HT1080 (cell line): ENCODE measurements at places on chromosomes 6 and 20.

GRCh38 chr6:114941078-114941477 lies 598.3 kb upstream of the HS3ST5 start:
- no peak for DNase-seq

GRCh38 chr6:35388030-35388429 lies 45.7 kb downstream of the PPARD start:
- DNase-seq, result no peak

DNA sequence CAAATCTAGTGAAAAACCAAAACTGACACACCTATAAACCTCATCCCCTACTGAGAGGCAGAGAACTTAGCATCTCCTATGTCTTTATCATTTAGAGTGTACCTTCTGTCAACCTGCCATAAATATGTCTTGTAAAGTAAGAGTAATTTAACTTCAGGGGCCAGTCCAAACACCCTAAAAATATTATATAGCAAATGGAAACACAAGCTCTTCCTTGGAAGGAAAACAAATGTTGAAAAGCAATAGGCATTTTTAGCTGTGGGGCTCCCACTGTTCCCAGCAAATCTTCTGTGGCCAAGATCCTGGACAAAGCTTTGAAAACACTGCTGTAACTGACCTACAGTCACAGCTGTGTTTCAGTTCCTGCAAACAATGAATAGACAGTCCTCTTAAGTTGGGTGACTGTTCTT lies 140.0 kb upstream of the RNF217 start:
- DNase-seq, result no peak

GRCh38 chr20:40808936-40809335 lies 119.9 kb upstream of the MAFB start:
- no peak for DNase-seq

- DNase-seq, result peak; percentile 32
Measured at GRCh38 chr20:10125757-10126156, 91.0 kb downstream of the ANKEF1 start.

GRCh38 chr6:56555438-56555872 lies 87.2 kb downstream of the DST start:
- DNase-seq, result no peak

GRCh38 chr20:44716309-44717106 lies 1.3 kb downstream of the CCN5 start:
- DNase-seq, result no peak

- no peak for DNase-seq
Measured at GRCh38 chr6:125367036-125367782, 65.4 kb upstream of the HDDC2 start.

DNA sequence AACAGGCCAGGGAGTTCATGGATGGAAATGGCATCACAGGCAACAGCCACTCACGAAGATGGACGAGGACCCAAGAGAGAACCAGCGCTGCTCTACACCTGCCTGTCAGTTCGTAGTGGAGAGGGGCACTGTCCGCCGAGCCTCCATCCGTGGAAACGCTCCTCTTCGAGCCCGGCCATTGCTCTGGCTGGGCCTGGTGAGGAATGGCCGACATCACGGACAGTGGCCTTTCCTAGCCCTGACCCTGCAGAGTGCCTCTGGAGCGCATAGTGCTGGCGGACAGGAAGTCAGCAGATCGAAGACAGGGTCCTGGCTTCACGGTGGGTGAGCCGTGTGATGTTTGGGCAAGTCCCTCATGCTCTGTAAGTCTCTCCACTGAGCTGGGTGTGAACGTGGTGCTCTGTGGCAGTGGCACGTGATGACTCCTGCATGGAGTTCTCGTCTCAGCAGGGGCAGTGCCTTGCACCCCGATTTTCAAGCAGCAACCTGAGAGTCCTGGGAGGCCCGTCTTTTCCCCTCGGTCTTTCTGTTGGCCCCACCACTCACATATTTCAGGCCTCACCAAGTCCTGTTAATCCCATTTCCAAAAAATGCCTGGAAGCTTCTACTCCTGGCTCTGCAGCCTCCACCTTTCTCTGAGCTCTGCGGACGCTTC lies 214.4 kb downstream of the ERMARD start:
- no peak for DNase-seq

- no peak for DNase-seq
Measured at GRCh38 chr20:58600756-58601155, 50.3 kb upstream of the STX16 start.

DNA sequence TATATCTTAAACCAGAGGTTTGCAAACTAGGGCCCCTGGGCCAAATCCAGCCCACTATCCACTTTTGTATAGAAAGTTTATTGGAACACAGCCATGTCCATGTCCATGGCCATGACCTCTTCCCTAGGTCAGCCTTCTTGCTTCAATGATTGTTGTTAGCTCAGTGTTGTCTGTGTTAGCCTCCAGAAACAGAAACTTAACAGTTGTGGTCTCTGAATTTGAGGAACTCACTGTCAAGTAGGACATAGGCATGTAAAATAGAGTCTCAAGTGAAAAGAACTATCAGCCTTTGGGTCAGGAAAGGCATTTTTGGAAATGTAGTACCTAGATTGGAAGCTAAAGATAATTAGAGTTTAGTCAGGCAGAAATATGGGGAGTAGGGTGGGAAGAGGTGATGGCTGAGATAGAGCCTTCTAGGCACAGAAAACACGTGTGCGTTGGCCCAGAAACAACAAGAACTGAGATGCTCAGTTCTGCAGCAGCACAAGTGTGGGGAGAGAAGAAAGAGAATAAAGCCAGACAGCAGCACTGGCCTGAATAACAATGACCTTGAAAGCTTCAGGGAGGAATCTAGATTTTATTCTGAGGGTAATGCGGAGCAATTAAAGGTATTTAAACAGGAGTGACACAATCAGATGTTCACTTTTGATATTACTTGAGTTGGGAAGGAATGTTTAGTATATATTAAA lies 87.0 kb upstream of the OLIG3 start:
- no peak for DNase-seq

DNA sequence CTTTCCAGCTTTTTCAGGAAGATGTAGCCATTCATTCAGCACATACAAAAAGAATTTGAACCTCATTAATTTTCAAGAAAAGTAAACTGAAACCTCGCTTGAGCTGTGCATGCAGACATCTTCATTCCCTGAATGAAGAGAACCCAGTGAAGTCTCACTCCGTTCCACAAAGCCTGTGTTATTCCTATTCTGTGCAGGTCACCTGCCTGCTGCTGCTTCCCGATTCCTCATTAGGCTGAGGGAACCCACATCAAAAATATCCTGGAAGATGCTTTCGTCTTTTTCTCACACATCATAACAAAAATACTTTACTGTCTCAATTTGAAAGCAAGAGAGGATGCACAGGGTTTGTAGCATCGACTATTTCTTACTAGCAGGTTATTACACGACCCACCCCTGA lies 40.1 kb downstream of the TRMT6 start:
- no peak for DNase-seq

GRCh38 chr6:1759870-1760269 lies 150.2 kb downstream of the FOXC1 start:
- no peak for DNase-seq

- no peak for DNase-seq
Measured at GRCh38 chr6:27138837-27139755, 108.4 kb upstream of the PRSS16 start.

DNA sequence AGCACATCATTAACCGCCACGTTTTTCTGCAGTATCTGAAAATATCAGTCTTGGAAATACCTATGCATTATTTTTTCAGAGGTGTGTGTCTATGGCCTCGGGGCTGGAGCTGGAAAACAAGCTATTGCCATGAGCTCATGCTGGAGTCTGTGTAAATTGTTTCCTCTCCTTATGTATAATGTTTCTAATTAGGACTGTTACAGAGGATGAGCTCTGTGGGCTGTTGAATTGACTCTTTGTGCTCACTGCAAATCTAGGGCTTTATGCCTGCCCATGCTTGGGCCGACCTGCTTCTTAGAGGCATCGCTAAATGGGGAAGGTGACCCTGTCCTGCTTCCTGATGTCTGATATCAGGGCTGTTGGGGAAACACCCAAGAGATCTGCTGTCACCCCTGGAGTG lies 80.8 kb upstream of the SLC22A16 start:
- DNase-seq, result no peak

DNA sequence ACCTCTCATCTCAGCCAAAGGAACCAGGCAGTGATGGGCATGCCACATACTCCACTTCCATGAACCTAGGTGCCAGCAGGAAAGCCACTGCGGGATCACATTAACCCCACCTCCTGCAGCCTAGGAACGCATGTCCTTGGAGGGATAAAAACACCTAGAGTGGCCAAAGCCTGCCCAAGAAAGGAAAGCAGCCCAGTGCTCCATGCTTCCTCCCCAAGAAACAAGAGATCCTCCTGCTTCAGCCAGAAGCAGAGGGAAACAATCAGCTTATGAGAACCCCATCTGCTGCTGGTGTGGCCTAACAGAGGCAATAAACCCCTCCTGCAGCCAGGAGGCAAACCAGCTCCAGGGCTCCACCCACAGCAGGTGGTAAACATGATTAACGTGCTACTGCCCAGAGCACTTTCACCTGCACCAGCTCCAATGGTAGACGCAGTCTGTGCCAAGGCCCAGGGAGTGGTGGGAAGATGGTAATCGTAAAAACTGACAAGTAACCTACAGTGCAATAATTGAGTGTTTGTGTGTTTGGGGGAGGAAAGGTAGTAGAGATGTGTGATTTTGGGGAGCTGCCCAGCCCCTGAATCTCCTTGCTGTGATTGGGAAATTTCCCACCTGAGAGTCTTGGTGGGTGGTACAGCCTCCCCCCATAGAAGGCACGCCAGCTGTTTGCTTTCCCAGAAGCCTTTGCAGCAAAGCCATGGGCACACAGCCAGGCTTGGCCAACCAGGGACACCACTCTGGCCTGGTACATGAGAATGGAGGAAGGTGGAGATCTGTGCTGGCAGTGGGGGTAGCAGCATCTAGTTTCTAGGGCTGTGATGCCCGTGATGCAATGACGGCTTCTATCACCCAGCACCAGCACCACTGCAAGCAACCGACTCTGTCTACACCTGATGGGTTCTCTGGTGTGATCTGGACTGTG lies 50.6 kb upstream of the TBC1D7 start:
- DNase-seq, result no peak

DNA sequence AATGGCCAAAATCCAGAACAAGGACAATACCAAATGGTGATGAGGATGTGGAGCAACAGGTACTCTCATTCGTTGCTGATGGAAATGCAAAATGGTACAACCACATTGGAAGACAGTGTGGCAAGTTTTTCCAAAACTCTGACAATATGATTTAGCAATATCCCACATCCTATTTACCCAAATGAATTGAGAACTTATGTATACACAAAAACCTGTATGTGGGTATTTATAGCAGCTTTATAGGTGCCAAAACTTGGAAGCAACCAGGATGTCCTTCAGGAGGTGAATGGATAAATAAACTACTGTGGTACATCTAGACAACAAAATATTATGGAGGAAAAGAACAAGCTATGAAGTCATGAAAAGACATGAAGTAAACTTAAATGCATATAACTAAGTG lies 156.5 kb downstream of the TFAP2A start:
- DNase-seq, result no peak

DNA sequence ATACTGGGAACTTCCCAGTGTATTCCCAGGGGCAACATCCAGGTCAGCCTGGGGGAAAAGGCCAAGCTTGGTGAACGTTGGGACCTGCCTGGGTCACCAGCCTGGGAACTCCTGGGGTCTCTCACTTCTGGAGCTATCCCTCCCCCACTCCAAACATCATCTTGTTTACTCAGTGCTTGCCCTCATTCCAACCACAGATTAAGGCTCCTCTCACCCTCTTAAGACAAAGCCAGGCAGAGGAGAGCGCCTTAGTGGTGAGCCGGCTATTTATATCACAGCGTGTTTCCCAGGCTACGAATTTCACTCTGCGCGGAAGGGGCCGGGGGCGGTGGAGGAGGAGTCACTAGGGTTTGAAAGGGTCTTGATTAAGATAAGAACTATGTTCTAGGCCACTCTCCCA lies 12.1 kb downstream of the PRPH2 start:
- no peak for DNase-seq

GRCh38 chr6:148430897-148431296 lies 88.3 kb downstream of the SASH1 start:
- DNase-seq, result no peak

DNA sequence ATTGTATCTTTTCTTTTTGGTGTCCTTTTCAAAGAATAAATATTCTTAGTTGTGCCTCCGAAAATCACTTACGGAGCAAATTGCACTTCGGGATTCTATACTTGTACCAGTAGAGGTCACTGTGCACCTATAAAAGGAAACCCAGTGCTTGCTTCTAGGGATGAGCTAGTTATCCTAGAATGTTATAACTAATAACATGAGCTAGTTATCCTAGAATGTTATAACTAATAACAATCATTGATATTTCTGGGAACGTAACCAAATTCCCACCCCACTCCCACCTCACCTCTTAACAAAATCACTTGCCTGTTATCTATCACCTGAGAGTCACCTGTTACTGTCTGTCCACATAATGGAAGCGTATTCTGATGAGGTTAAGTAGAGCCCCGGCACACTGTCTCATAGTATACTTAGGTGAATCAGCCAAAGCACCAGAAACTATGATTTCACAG lies 126.9 kb upstream of the TIAM2 start:
- peak; percentile 26 for DNase-seq

GRCh38 chr20:8664778-8665177 lies 404.1 kb upstream of the PLCB4 start:
- peak; percentile 4 for DNase-seq

GRCh38 chr6:152748843-152749242 lies 1.8 kb upstream of the VIP start:
- DNase-seq, result peak; percentile 30

DNA sequence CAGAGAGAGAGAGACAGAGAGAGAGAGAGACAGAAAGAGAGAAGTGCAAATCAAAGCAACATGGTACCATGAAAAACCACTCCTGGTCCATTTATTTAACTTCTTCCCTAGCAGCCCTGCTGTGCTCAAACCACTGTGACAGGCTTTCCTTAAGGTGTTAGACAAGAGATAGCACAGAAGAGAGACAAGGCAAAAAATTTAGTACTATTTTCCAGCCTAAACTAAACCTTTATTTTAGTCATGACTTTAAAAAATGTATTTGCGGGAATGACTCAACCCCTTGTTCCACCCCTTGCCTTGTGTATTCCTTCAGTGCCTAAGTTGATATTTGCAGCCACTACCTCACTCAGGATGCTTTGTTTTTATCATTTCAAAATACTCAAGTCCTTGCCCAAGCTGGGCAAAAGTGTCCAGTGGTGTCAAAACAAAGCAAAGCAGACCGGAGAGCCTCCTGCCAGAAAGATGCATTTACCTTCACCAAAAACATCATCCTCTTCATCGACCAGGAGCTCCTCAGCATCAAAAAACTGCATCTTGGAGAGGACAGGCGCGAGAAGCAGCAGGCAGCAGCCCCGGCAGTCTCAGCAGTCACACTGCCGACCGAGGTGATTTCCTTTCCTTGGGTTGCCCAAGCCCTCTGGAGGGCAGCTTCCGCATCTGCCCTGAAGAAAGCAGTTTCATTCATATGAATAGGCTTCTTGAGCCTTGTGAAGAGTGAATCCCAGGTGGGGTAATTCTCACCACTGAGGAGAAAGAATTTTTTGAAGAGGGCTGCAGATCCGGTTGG lies at the start of gene RIPOR2:
Gene RIPOR2, minus strand, starts transcription at position 595 of the 787 bp plus-strand sequence. Its CDS starts 62 bp downstream, at position 533.
- no peak for DNase-seq
